NCI-H510A treated with DMSO at 0.1 percent for 48 hours (cell line): ENCODE measurements at places on chromosomes 2 and 18.
A peak's percentile ranks its signal among the peaks of the same experiment; 100 is the strongest.

GRCh38 chr2:240320204-240320993 is 115.1 kb upstream of the GPC1 start:
- no peak for DNase-seq

- DNase-seq, result peak; percentile 6
Measured at GRCh38 chr2:46873604-46874068, 42.0 kb downstream of the MCFD2 start.

DNA sequence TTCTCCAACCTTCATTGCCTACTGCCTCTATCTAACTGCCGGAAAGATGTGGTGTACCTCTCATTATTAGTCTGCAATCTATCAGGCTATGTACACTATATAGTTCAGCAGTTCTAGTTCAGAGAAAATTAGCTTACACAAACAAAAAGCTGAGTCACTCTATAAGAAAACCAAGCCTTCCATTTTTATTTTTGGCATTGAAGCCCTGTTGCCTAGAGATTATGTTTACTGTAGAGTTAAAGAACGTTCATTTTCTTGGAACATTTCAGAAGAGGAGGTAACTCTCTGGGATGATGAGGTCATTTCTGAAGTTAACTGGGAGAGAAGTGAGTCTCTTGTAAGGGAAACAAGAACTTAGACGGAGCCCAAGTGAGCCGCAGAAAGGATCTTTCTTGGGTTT is 133.5 kb downstream of the FAM124B start:
- DNase-seq, result no peak

DNA sequence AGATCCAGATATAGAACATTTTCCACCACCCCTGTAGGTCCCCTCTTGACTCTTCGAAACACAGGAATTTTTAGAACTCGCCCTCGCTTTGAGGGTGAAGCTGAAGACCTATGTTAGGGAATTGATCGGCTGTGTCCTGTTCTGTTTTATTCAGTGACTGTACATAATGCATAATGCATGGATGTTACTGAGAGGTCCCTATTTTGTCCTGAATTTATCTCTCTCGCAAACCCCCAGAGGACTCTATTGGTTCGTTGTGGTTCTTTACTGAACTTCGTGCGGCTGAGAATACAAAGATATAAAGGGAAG is 431 bp upstream of the EIF5B start:
- DNase-seq, result peak; percentile 84

- DNase-seq, result no peak
Measured at GRCh38 chr18:23838801-23839366, 149.6 kb downstream of the LAMA3 start.
